ENCODE measurements at places on chromosomes 7 and 10.

- no peak for DNase-seq
Observed at GRCh38 chr10:124849111-124849773, 47.6 kb downstream of the ABRAXAS2 start.

- no peak for DNase-seq
Observed at GRCh38 chr10:1942478-1942877, 205.2 kb upstream of the ADARB2 start.

DNA sequence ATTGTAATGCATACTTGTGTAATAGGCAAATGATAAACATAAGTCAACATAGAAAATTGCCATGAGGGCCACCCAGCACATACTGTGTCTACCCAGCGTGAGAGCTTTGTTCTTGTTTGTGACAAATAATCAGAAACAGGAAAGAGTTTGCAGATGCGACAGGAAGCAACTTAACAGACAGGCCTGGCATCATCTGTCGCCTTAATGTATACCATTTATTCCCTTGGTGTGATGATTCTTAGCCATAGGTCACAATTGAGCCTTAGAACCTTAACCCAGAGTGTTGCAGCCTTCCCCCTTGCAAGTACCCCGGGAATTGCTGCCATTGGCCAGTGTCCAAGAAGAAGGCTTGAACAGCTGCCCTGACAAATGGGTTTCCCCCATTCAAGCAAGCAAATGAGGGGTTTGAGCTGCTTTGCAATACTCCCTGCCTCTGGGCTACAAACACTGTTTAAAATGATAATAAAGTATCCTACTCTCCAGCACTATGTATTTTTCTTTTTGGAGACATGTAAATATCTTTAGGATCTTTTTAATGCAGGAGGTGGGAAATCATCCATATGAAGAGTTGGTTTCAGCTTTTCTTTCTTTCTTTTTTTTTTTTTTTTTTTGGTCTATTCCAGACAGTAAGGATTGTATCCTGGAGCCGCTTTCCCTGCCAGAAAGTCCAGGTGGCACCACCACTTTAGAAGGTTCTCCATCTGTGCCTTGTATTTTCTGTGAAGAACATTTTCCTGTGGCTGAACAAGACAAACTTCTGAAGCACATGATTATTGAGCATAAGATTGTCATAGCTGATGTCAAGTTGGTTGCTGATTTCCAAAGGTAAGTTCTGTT lies 80.0 kb downstream of the ZNF277 start:
- peak; percentile 13 for DNase-seq

DNA sequence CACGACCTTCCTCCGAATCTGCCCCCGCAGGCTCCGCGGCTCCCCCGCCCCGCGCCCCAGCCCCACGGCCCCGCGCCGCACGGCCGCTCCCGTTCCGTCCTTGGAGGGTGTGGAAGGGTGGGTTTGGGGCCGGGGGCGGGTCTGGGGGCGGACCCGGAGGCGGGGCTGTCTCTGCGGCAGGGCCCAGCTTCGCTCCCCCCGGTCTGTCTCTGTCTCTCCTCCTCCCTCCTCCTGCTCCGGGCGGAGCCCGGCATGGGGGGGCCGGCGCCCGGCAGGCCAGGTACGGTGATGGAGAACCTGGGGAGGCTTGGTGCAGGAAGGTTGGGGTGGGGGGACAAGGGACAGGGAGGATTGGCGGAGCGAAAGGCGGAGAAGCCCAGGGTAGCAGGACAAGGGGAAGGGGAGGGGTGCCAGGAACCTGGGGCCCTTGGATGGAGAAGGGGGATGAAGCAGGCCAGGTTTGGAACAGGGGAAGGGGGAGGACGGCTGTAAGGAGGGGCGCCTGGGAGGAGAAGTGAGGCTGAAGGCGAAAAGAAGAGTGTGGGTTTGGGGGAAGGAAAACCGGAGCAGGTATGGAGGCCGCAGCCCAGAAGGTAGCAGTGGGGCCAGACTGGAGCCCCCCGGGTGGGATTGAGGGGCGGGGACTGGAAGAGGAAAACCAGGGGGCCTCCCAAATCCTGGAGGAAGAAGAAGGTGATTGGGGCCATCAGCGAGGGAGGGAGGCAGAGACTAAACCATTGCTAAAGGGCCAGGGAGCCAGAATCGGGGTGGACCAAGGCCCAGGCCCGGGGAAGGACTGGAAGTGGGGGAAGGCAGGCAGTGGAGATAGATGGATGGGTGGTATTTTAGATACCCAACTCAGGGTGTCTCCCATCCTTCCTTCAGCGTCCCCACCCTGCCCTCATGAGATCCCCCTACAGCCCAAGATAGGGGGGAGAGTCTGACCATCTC lies at the start of gene NYAP1:
NYAP1 (plus strand) TSS at position 206 of the 951 bp plus-strand sequence. CDS start 1,385 bp downstream, outside the sequence.
- DNase-seq = peak; percentile 59

GRCh38 chr7:12607134-12607533 lies 36.6 kb downstream of the SCIN start:
- DNase-seq = peak; percentile 32

DNA sequence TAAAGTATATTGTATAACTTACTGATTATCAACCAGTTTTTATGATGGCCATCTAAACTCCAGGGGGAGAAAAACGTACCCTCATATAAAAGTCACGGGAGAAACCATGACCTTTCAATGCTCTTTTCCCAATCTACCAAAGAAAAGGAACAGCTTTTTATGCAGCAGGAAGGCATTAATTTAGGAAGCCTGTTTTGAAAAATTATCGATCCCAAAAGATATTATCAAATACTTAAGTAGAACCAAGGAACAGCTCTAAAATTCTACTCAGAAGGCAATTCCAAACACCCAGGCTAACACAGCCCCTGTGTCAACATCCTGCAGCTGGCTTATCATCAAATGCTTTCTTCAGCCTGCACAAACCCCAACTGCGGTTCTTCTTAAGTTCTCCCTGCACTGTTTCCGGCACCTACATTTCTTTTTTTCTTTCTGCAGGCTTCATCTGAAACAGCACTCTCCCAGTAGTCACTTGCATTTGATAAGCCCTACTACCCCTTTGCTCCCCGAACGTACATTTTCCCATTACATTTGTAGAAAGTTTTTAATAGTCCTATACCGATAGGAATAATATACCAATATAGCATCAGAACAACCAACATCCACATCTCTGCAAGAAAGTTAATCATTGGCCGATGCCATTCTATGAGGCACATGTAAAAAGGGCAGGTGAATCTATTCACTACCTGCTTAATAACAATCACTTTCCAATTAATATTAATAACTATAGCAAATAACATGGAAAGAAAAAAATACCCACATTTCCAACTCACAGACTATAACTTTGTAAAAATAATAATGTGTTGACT lies 47.9 kb downstream of the PIP4K2A start:
- peak; percentile 25 for DNase-seq

- DNase-seq = peak; percentile 18
Observed at GRCh38 chr7:79723833-79724618, 270.6 kb upstream of the MAGI2 start.

GRCh38 chr10:3321123-3321522 lies 148.5 kb upstream of the PITRM1 start:
- no peak for DNase-seq

GRCh38 chr10:118793545-118793944 lies 38.8 kb upstream of the CACUL1 start:
- no peak for DNase-seq

DNA sequence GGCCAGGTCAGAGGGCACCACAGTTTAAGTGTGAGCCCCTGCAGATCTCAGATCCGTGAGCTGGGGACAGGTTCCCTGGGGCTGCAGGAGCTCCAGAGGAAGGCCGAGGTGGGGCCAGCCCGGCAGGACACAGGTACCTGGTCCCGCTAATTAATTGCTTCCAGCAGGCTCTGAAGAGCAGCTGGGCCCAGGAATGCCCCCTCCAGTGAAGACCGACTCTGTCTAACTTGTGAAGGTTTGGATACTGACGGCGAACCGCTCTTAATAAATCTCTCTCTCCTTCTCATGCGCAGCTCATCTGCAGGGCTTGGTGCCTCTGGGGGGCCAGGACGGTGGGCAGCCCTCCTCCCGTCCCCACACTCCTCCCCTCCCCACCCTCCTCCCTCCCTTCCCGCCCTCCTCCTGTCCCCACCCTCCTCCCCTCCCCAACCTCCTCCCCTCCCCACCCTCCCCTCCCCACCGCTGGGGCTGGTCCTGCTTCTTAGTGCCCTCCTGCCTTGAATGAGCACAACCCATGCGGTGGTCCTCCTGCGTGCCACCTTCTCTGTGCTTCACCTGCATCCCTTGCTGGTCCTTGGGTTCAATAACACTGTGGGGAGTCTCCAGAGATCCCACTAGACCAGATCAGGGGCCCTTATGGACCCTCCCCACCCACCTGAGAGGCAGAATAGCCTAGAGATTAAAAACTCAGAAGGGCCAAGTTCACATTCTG lies 38.3 kb downstream of the PDGFA start:
- no peak for DNase-seq

GRCh38 chr7:85509476-85509875 lies 322.6 kb upstream of the SEMA3D start:
- DNase-seq = peak; percentile 65

GRCh38 chr10:22669163-22669711 lies 45.1 kb downstream of the PIP4K2A start:
- DNase-seq = no peak

DNA sequence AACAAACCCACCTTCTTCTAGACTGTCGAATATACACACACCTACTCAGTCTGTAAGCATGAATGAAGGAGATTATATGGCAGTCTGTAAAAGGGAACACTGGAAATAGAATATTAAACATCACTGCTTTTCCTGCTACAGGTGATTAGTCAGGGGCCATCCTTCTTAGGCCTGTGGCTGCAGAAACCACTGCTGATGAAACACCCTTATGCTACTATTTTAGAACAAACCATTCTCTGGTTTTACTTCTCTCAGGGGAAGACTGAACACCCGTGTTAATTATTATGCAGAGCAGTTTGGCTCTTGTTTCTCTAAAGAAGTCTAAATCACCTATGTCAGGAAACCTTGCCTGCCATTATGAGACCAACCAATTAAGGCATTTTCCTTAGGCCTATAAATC lies 351.1 kb upstream of the KLF6 start:
- peak; percentile 9 for DNase-seq

DNA sequence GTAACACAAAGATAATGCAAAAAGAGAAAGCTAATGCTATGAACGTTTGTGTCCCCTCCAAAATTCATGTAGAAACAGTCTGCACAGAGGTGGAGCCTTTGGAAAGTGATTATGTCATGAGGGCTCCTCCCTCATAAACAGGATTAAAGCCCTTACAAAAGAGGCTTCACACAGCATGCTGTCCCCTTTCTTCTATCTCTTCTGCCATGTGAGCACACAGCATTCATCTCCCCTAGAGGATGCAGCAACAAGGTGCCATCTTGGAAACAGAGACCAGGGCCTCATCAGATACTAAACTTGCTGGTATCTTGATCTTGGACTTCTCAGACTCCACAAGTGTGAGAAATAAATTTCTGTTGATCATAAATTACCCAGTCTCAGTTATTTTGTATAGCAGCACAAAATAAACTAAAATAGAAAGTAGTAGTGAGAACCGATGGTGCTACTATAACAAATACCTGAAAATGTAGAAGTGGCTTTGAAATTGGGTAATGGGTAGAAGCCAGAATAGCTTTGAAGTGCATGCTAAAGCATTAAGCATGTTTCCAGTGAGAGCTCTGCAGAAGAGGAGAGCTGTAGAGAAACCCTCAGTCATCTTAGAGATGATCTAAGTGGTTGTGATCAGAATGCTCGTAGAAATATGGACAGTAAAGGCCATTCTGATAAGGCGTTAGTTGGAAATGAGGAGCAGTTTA lies 108.7 kb downstream of the DNAJC1 start:
- no peak for DNase-seq

GRCh38 chr7:128939861-128940410 lies 2.2 kb downstream of the IRF5 start:
- no peak for DNase-seq
